ENCODE measurements at places on chromosomes 4 and X. TPM values are rescaled to one million over a fixed set of nuclear protein-coding genes. Genes with fewer than 3 reads are reported as not detected.

DNA sequence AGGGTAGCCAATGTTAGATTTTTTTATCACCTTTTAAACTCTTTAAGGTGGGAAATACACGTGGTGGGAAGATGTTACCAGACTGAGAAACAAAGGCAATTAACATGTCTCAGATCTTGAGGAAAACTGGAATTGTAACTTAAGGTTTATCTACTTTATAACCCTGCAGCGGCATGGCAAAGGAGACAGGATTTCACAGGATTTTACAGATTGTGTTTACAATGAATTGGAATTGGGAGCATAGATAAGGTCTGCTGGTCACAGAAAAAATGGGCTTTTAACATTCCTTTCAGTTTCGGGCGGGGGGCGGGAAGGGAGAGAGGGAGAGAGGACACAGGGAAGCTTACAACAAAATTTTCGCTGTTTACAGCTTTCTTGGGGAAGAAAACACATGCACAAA lies 467.5 kb upstream of the CT83 start:
- H3K36me3 ChIP-seq: no peaks in the 10 kb centered on the region
- no peaks in the 10 kb centered on the region for H3K27me3 ChIP-seq
- no peak for DNase-seq
- no peak overlapping the region for H3K4me3 ChIP-seq

DNA sequence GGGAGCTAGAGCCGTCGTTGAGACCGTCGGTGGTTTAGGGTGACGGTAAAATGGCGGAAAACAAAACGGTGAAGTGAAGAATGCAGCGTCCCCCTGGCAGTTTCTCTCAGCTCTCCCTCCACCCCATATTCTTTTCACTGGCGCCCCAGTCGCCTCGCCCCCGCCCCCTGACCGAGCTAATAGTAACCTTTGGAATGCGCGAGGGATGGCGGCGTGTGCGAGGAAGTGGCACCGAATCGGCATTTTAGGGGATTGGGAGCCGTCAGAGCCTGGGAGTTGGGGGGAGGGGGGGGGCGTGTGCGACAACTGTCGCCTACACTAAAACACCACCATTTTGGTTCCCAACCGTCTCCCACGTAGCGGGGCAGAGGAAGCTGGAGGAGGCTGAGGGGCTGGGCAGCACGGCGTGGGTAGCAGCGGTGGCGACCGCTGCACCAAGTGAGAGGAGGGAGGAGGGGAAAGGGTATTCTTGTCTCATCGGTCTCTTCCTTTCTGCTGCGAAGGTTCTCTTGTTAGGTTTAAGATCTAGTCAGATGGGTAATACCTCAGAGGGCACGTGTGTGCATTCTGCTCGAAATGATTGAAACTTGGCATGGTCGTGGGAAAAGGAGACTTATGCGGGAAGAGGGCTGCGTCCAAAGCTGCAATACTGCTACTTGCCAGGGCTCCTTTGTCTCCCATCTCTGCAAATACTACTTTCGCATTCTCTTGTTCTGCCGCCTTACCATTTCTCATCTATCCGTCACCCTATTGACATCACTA lies 840 bp downstream of the ZNF711 start:
- peak; percentile 6 for DNase-seq
- H3K4me3 ChIP-seq: peak overlapping the region; percentile 88
- peaks cover 4% of the 10 kb centered on the region for H3K4me1 ChIP-seq
- H3K27me3 ChIP-seq: peaks cover 9% of the 10 kb centered on the region

The HTR2C gene
- not detected for total RNA-seq

DNA sequence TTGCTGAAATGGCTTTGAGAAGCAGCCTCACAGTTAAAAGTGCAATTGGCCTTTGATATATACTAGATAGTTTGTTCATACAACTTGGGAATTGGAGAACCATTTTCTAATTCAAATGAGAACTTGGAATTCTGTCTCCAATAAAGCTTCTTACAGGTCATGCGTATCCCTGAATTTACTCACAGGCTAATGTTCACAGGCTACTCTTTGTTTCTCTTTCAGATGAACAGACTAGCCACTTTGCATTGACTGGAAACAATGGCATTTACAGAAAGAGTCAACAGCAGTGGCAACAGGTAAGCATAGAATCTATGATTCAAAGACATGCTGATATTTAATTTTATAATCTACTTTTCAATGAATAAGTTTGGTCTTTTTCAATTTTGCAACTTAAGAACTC lies 13.5 kb downstream of the AFF1 start:
- H3K4me3 ChIP-seq: no peak overlapping the region
- no peak overlapping the region for H3K27ac ChIP-seq
- H3K27me3 ChIP-seq: no peaks in the 10 kb centered on the region
- no peak for DNase-seq
- peaks cover 15% of the 10 kb centered on the region for H3K36me3 ChIP-seq

DNA sequence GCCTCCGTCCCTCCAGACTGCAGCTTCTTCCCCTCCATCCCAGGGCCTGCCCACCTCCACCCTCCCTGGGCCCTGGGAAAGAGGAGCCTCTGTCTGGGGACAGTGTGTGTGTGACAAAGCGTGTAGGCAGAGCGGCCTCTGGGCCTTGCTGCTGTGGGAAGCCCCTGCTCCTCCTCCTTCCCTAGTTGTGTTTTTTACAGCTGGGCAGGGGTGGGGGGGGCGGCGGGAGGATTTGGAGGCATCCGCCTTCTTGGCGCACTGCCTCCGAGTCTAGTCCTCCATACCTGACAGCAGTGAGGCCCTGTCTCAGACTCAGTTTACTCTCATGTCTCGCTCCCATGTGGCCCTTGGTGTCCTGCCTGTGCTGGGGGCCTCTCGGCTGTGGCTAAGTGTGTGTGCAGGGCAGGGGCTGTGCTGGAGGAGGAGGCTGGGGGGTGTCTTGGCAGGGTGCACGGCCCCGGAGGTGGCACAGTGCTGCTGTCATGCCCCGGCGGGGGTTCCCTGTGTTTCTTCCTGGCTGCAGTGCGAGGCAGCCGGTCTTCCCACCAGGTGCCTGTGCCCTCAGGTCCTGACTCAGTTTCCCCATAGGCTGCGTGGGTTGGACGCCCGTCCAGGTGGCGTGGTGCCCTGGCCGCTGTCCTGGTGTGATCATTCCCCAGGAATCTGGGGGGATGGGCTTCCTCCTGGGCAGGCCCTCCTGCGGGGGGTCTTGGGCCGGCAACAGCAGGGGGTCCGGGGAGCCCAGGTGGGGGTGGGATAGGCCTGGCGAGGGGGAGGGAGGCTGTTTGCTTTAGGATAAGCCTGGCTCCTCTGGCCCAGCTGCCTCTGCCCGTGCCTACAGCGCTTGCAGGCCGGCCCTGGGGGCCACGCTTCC lies 7.0 kb downstream of the FGFRL1 start:
- no peaks in the 10 kb centered on the region for H3K4me1 ChIP-seq
- no peak overlapping the region for H3K4me3 ChIP-seq
- H3K36me3 ChIP-seq: peaks cover 4% of the 10 kb centered on the region
- H3K27ac ChIP-seq: no peak overlapping the region
- H3K27me3 ChIP-seq: no peaks in the 10 kb centered on the region

DNA sequence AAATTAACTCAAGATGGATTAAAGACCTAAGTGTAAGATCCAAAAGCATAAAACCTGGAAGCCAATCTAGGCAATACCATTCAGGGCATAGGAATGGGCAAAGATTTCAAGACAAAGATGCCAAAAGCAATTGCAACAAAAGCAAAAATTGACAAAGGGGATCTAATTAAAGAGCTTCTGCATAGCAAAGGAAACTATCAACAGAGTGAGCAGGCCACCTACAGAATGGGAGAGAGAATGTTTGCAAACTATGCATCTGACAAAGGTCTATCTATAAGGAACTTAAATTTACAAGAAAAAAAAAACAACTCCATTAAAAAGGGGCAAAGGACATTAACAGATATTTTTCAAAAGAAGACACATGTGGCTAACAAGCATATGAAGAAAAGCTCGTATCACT lies 171.9 kb downstream of the RAB28 start:
- DNase-seq: no peak
- H3K36me3 ChIP-seq: peaks cover 5% of the 10 kb centered on the region
- H3K4me3 ChIP-seq: no peak overlapping the region

The MYL5 gene
- total RNA-seq: 14.7 TPM
